Stimulated activated naive B cell treated with anti-CD40 and anti-IgM and Interleukin-4, amounts not matched to agents 10 μg/mL and 1 μg/mL and 100 μg/mL, for 72 hours (primary cell): ENCODE measurements at places on chromosomes 2 and 18.

- no peak for DNase-seq
Observed at GRCh38 chr2:107553539-107553938, 273.2 kb upstream of the RGPD4 start.

DNA sequence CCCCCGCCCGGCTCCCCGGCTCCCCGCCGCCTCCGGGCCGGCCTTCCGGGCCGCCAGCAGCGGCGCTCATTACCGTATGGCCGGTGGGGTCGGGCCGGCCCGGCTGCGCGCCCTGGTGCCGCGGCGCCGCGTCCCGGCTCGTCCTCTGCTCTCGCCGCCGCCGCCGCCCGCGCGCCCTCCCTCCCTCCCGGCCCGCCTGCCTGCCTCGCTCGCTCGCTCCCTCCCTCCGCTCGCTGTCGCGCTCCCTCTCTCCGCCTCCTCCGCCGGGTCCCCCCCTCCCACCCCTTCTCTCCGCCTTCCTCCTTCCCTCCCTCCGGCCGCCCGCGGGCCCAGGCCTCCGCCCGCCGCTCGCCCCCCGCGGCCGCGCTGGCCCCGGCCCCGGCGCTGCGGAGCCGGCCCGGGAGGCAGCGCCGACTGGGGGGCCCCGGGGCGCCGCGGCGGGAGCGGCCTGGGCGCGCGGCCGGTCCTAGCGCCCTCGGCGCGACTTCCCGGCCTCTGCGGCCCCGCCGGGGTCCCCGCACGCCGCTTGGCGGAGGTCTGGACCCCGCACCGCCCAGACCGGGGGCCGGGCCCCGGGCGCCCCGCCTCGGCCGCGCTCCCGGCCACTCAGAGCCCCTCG is at the start of gene DNMT3A:
DNMT3A (minus strand) TSS at position 173 of the 619 bp plus-strand sequence. CDS start 27,941 bp downstream, outside the sequence.
- DNase-seq, result no peak

GRCh38 chr2:28348921-28349320 is 43.7 kb upstream of the FOSL2 start:
- DNase-seq, result no peak

DNA sequence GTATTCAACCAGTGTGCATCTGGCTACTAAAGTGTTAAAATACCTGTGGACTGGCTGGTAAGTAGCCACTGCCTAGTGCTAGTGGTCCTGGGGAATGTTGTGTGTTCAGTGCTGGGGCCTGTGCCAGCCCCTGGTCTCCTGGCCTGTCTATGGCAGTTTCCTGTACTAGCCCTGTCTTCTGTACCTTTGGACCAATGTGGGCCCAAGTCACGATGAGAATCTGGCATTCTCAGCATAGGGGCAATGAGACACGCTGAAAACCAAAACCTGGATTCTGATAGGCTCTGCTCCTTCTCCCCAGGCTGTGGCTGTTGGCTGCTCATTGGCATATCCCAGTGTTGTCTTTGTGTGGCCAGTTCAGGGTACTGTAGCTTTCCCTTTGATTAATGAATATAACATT is 170.4 kb downstream of the PTPRM start:
- DNase-seq, result no peak

GRCh38 chr18:62763101-62763521 is 47.8 kb downstream of the PHLPP1 start:
- no peak for DNase-seq

DNA sequence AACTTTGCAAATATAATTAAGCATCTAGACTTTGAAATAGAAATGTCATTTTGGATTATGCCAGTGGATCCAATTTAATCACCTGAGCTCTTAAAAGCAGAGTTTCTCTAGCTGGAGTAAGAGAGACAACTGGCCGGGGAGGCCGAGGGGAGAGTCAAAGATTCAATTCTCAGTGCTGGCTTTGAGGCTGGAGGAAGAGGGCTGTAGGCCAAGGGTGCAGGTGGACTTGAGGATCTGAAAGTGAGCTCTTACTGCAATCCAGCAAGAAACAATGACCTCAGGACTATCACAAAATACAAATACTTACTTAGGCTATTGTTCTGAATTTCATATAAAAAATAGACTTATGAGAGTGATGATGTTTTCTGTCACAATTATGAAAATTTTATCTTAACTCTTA is 814.5 kb downstream of the CBLN2 start:
- no peak for DNase-seq

DNA sequence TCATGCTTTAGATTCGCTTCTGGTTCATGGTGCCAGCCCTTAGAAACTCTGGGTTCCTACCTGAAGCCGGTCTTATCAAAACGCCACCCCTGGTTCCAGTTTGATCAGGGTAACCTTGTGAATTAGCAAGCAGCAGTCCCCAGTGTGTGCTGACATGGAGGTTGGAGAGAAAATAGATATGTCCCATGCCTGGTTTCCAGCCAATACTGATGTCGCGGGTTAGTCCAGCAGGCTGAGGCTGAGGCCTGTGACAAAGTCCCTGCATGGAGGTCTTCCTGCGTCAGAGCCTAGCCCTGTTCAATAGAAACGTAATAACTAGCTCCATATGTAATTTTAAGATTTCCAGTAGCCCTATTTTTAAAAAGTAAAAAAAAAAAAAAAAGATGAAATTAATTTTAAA is 28.2 kb downstream of the LPIN1 start:
- DNase-seq, result no peak

GRCh38 chr18:58097907-58098166 is 53.8 kb downstream of the NEDD4L start:
- DNase-seq, result no peak

DNA sequence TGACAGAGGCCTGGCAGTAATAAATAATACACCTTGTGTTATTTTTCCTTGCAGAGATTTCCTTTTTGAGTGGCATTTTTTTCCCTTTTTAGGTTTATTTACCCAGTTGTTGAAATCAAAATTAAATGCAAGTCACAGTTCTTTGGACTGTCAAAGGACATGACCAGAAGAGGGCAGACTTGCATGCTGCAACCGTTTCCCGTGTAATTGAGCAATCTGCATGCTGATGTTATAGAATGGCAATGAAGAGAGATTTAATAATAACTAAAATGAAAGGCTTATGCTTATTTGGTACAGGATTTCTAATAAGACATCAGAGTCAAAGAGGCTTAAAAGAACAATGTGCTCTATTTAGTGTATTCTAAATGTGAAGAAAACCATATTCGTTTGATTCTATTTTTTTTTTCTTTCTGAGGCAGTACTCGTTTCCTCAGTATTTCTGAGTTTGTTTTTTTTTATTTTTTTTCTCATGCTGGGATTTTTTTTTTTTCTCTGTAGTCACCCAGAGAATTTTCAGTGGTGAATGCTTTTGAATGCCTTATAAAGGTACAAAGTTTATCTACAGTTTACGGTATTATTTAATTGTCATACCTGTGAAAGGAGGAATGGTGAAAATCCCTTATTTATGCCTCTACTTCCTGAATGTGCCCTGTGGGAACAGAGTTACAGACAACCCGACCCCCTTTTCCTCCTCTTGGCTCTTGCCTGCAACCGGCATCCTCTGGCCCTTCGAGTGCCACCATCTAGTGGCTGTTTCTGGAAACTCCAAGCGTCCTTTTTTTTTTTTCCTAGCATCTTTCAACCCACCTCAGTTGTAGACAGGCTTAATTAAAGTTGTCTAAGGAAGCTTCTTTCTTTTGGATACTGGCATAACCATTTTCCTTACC is 368.5 kb downstream of the LRRTM1 start:
- no peak for DNase-seq

GRCh38 chr2:54999182-54999581 is 51.1 kb downstream of the RTN4 start:
- DNase-seq, result no peak

- DNase-seq, result peak; percentile 6
Observed at GRCh38 chr18:31684279-31685096, at the start of gene B4GALT6. Gene B4GALT6 (minus strand): TSS chr18:31684581. CDS start chr18:31684426, 155 bp downstream.

DNA sequence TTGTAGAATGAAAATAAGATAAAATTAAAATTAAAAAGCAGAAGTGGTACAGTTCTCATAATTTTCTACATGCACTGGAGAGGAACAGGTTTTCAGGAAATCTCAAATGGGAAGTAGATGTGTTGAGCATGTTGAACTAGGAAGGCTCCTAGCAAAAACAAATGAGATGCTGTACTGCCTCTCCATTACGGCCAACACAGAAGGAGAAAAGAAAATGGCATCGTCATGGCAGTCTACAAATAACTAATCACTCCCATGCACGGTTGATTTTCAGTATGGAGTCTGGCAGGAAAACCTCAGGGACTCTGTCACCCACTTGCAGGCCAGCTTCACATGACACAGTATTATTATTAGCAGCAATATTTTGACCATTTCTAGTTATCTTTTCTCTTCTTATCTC is 278.7 kb downstream of the NRXN1 start:
- no peak for DNase-seq

- no peak for DNase-seq
Observed at GRCh38 chr2:9552219-9553178, 3.1 kb downstream of the ADAM17 start.

DNA sequence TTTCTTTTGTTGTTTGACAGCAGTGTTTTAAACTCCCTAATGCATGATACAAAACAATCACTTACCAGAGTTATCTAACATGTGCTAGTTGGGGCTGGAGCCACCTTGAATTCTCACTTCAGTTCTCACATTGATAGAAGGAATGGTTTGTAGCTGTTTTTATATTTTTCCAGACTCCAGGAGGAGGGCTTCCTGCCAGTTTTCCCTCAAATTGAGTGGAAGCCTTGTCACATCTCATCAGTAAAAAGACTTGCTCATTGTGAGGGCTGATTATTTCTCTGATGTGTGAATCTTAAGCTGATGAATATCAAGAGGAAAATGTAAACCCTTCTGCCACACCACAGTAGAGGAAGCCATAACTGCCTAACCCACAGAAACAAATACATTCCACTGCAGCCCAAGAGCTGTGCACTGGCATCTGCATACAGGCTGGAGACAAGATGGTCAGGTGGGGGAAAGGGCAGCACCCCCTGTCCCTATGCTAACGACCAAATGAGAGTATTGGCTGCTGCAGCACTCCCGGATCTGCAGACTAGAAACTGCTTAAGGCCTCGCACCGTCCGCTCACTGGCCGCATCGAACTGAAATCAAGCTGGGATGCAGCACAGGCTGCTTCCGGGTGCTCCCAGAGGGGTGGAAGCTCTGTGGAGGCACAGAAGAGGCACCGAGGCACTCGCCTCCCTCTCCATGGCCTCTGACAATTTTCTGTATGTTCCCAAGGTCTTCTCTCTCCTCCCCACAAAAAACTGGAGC is 73.7 kb upstream of the TPO start:
- no peak for DNase-seq

GRCh38 chr2:66532972-66533868 is 98.3 kb downstream of the MEIS1 start:
- DNase-seq, result no peak

- DNase-seq, result no peak
Observed at GRCh38 chr2:6692056-6692455, 173.7 kb downstream of the CMPK2 start.

DNA sequence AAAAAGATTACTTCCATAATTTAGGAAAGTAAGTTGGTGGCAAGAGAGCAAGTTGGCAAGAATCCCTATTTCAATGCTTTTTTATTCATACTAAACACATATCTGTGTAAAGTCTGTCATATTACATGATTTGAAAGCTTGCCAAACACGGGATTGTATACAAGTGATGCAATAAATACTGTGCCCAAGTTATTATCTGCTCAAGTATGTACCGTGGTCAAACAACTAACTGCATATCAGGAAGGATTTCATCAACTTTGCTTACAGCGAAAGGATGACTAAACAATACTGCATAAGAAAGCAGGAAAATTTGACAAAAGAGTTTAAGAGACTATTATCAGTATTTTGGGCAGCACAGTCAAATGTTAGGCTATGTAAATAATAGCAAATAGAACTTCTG is 69.6 kb upstream of the SCN1A start:
- DNase-seq, result no peak

- DNase-seq, result no peak
Observed at GRCh38 chr2:46521215-46521683, 41.9 kb downstream of the TMEM247 start.

DNA sequence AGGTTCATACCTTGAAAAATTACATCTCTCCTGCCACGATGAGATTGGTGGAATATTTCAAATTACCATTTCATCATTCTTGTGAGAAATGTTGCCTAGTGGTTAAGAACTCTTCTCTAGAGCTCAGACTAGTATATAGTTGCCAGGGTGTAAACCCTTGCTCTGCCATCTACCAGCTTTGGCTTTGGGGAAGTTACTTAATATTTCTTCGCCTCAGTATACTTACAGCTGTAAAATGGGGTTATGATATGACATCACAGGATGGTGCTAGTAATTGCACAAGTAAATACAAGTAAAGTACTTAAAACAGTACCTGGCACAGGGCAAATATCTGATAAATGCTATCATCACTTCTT is 1.5 kb downstream of the SPOPL start:
- no peak for DNase-seq

DNA sequence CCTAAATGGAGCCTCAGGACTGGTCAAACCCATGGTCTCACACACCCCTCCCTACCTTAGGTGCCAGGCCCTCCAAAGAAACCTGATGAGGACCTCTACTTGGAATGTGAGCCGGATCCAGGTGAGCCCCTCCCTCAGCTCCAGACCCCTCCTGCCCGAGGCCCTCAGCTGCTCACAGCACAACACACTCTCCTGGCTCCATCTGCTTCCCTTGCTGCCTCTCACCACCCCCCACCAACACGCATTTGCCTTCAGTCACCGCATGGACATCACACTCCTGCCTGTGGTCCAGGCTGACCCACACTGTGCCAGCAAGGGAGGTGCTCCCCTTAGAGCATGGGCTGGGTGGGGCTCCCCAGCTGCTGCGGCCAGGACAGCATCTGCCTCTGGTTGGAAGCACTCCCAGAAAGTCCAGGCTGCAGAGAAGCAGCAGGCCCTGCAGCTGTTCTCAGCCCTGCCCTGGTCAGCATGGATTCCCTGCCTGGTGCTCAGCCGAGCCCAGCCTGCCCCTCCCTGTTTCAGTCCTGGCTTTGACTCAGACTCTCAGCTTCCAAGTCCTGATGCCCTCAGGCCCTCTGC is 15.1 kb downstream of the SH2D6 start:
- no peak for DNase-seq

DNA sequence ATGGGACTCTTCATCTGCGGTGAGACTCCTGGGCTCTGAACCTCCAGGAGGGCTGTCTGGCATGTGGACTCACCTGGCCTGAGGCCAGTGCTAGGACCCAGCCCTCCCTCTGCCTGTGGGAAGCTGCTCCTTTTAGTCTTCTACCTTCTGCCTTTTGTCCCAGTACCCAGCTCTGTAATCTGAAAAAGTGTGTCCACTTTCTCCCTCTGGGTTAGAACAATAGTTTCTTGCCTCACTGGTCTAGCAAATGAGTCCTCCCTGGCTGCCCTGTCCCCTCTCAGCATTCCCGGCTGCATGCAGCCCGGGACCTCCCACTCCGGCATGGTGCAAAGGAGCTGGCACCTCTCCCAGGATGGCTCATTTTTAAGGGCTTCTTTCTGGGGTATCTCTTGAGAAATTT is 25.9 kb downstream of the GKN2 start:
- DNase-seq, result no peak

DNA sequence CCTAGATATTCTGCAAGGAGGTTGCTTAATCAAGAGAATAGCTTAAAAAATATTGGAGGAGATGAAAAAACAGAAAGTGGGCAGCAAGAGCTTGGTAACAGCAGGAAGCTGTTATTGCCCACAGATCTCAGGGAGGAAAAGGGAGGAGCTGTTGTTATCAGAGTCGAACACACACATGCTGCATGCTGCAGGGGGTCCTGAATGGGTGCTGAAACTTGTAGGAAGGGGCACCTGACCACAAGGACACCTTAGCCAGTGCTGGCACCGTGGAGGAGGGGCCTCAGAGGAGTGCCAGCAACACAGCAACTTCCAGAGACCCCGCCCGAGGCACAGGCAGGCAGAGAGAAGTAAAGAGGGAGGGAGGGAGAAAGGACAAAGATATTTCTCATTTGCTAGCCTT is 332.9 kb downstream of the SOCS6 start:
- no peak for DNase-seq

- DNase-seq, result no peak
Observed at GRCh38 chr2:207160115-207160514, 5.6 kb downstream of the KLF7 start.

GRCh38 chr2:161044095-161044865 is 115.9 kb upstream of the TANK start:
- DNase-seq, result no peak
